ENCODE measurements at places on chromosomes 2 and 18.
A peak's percentile ranks its signal among the peaks of the same experiment; 100 is the strongest.

DNA sequence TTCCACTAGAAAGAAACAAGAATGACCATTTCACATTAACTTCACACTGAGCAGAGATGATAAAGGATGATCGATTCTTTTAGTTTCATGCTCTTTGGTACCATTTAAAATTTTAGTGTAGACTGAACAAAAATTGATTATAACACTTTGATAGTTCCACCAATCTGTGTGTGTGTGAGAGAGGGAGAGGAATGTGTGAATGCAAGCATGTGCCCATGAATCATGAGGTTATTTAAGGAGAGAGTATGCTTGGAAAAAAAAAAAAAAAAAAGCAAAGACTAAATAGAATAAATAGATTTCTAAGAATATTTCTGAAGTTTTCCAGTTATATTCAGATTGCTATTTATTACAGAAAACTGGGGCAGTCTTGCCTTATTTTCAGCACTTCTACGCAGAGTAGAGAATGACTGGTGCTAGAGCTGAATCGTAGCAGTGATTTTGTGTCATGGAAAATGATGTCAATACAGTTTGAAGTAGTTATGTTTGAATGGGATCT lies 900.8 kb downstream of the SLC4A3 start:
- DNase-seq: no peak

DNA sequence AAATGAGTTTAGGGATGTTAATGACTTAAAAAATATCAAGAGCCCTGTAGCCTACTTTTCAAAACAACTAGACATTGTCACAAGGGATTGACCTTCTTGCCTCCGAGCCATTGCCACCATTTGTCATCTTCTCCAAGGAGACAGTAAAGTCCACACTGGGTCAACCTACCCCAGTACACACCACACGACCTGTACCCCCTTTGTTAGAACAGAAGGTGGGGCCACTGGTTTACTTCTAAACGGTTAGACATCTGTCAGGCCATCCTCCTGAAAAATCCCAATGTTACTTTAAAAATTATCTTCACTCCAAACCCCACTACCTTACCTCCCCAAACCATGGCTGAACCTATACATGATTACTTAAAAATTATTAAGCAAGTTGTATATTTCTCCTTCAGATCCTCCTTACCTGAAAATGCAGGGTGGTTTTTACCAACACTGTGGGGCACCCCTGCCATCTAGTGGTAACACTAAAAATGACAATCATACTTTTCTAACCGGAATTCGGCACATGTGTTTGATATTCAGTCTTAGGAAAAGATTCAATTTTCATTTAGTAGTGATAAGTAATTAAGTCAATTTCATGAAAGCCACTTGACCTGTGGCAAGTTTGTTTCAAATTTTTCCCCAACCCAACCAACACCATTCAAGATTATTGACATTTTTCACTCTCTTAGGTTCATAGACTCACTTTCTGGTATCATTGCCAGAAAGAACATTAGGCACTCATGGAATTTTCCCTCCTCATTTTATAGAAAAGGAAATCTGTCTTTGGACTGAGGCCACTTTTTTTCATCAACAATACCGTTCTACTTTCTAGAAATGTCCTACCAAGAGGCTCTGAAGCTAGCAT lies 265.3 kb upstream of the PKDCC start:
- peak; percentile 23 for DNase-seq

DNA sequence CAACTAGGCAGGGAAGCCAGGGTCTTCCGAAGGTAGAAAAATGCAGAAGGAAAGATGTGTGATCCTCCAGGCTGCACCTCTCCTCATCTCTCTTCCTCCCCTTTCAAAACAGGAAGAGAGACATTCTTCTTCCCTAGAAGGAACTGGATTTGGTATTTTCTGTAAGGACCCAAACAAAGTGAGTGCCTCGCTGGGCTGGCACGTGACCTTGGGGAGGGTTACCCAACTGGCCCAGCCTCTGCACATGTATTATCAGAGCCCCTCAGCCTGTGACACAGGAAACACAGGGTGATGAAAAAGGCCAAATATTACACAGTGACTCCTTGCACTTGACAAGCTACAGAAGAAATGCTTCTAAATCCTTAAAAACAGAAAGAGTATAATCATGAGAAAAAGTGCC lies 2.3 kb downstream of the HJURP start:
- DNase-seq: no peak

GRCh38 chr2:169579044-169579443 lies 5.1 kb upstream of the PPIG start:
- DNase-seq: no peak

DNA sequence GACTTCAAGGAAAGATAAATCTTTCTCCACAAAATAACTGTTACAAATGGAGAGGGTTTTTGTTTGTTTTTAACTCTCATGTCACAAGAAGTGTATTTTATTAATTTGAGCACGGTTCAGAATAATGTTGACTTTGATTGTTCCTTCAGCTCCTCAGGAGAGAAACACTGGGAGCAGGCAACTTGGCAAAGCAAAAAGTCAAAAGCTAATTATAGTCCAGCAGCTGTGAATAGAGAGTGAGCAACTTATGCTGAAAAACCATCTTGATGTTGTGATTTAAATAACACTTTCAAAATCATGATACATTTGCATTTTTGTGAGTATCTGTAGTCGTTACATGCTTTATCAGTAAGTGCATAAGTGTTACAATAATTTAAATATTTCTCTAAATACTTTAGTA lies 37.5 kb upstream of the TTN start:
- no peak for DNase-seq

- DNase-seq: no peak
Measured at GRCh38 chr2:119109866-119110265, 48.7 kb downstream of the C1QL2 start.

DNA sequence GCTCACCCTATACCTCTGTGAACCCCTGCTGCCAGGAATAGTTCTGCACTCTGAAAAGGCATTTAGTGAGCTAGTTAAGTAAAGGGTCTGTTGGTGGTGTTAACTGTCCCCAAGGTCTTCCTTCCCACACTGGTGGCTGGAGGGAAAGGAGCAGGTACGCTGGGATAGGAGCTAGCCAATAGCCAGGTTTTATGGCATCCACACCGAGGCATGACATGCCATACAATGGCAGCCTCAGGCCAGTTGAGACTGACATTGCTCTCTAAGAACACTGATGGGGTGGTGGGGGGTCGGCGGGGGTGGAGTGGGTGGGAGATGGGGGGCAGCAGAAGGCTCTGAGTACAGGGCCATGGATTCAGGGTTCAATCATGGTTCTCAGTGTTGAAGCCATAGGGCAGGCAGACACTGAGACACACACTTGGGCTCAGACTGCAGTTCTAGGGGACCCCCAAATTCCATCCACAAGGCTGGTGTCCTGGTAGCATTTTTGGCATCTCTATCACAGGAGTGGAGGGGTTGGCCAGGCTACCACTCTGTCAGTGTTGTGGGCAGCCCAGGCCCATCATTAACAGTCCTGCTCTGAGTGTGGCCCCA lies 136.0 kb downstream of the CTIF start:
- no peak for DNase-seq

GRCh38 chr18:41324020-41324791 lies 630.8 kb upstream of the PIK3C3 start:
- DNase-seq: no peak

DNA sequence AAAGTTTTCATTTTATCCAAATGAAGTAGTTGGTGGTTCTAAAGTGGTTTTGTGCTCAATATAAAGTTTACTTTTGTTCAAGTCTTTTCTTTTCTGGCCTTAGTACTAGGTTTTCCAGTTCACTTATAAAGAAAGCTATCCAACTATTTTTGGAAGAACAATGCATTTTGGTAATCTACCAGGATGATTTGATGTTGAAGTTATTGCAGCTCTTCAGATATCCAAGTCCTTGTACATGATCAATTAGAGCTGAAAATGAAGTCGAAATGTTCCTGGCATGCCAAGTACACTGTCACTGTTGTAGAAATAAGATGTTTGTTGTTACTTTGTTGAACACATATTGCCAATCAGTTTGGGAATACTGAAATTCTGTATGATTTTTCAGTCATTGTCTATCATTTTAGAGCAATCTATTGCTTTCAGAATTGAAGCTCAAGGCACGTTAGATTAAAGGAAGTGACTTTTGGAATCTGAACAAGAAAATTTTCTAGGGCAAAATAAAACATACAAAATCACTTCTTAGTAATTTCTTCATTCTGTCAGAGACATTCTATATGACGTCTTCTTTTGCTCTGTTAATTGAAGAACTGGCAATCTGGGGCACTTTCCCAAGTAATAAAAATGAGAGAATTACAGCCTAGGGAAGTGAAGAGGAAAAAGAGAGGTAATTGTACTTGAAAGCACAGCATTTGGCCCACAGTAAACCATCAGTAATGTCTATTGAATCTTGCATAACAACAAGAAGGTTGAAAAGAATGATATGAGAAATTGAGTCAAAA lies 232.3 kb downstream of the MREG start:
- DNase-seq: no peak

DNA sequence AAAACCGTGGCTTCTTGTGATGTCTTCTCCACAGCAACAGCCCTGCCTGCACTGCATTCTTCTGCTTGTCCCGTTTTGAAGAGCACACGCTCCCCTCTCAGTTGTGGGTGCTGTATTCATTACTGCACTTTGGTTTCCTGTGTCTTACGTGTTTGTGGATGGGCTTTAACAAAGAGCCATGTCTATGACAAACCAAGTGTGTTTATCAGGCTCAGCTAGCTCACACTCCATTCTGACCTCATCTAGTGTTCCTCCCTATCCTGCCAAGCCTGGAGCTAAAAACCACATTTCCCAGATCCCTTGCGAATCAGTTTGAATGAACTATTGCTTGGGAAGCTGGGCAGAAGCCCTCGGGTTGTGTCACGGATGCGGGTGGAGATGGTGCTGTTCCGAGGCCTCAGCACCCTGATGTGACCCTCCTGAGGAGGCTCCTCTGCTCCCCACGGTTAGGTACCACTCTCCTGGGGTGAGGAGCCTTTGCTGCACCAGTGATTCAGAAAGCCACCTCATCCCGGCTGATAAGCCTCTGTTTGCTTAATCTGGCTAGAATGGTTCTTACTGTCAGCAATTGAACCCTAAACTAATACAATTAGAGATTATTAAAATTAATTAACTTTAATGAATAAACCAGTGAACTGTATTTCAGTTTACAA lies 116.5 kb downstream of the GALR1 start:
- no peak for DNase-seq

- no peak for DNase-seq
Measured at GRCh38 chr2:113220970-113221708, 47.4 kb downstream of the PSD4 start.

GRCh38 chr2:86221066-86221684 lies 21.9 kb downstream of the MRPL35 start:
- DNase-seq: peak; percentile 40

GRCh38 chr2:48165070-48165753 lies 258.9 kb upstream of the FBXO11 start:
- no peak for DNase-seq

DNA sequence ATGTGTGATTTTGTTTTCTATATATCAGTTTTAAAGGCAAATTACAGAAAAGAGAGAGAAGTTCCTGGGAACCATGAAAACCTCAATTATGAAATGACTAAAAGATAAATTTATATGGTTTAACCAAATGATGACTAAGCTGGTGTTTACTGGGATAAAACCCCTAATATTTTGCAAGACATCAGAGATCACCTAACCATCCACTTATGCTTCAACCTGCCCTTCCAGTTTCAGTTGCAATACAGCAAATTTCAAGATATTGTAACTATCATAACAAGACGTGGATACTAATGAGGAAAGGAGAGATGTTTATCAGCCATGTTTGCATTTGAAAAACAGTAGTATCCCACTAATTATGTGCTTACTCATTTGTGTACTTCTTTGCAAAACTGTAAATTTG lies 108.2 kb downstream of the GAREM1 start:
- no peak for DNase-seq

- no peak for DNase-seq
Measured at GRCh38 chr2:223724861-223725260, 112.5 kb downstream of the AP1S3 start.

DNA sequence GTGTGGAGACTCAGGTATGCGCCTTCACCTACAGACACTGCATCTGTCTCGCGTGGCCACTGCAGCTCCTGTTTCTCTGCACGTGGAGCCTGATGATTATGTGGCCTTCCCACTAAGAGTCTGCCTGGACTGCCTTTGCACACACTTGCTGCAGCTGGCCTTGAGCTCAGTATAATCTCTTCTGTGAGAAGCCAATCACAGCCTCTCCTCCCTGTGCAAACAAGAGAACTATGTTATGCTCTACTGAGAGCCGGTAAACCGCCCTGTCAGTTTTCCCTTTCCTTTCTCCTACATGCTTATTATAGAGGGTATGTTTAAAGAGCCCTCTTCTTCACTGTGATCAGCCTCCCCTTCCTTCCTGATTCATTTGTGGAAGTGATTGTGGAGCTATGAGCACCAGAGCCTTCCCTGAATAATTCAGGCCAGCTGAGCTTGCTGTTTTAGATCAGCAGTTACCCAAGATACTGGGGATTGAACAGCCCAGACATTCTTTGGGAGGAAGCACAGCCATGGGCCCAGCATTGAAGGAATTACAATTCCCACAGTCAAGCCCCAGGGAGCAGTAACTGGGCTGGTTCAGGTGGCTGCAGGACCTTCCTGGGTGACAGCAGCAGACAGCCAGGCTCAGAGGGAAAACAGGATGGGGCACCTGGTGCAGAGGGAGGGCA lies 3.7 kb upstream of the TGFA start:
- DNase-seq: no peak

GRCh38 chr2:179675435-179675834 lies 186.0 kb downstream of the ZNF385B start:
- no peak for DNase-seq

DNA sequence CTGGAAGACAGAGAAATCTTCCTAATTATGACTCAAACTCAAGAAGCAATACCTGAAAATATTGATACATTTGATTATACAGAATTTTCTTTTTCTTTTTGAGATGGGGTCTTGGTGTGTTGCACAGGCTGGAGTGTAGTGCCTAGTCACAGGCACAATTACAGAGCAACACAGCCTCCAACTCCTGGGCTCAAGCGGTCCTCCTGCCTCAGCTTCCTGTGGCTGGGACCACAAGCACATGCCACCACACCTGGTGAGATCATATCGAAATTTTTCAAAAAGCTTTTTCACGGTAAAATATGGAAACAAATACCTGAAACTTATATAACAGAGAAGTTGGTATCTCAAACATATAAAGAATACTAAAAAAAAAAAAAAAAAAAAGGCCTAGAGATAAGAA lies 27.9 kb downstream of the TGFBRAP1 start:
- DNase-seq: no peak

DNA sequence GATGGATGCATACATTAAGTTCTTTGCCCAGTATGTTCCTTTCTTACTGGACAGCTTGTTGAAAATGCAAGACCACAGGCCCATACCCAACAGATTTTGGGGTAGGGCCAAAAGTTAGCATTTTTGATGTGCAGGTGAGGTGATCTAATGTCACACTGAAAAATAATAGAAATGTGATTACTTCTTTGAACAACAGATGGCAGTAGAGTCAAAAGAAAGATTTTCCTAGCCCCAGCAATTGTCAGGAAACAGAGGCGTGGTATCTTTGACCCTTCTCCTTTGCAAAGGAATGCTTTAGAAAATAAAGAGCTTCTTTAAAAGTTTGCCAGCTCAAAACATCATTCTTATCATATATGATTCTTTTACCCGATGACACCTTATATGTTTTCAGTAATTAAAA lies 343.6 kb upstream of the SYT4 start:
- no peak for DNase-seq
